ENCODE measurements at places on chromosomes 1 and 21.

DNA sequence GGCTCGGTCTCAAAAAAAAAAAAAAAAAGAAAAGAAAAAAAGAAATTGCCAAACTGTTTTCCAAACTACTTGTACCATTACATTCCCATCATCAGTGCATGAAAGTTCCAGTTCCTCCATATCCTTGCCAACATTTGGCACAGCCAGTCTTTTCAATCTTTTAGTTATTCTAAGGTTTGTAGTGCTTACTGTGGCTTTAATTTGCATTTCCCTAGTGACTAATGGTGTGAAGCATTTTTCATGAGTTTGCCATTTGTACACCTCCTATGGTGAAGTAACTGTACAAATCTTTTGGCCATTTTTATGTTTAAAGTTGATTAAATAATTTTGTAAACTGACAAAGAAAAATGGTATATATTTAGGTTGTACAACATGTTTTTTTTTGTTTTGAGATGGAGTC is 70.7 kb downstream of the DEGS1 start:
- DNase-seq, result no peak

DNA sequence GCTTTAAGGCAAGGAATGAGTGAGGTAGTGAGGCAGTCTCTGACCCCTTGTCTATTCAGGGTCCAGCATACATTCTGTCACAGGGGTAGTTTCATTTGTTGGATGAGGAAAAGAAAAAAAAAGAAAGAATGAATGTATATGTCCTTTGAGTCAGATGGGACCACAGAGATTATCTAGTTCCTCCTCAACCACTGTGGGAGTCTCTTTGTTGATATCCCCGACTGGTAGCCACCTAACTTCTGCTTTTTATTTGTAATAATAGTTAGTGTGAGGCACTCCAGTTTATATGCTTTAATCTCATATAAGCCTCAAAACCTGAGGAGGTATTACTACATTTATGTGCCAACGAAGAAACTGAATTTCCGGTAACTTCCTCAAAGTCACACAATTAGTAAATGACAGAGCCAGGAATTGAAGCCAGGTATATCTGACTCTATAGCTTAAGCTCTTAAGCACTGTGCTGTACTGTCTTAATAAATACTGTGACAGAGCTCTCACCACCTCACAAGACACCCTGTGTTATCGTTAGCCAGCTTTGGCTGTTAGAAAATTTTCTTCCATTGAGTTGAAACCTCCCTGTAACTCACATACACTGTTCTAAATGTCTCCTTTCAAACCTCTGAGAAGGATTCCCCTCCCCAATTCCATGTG is 82.2 kb downstream of the MDM4 start:
- DNase-seq, result no peak

DNA sequence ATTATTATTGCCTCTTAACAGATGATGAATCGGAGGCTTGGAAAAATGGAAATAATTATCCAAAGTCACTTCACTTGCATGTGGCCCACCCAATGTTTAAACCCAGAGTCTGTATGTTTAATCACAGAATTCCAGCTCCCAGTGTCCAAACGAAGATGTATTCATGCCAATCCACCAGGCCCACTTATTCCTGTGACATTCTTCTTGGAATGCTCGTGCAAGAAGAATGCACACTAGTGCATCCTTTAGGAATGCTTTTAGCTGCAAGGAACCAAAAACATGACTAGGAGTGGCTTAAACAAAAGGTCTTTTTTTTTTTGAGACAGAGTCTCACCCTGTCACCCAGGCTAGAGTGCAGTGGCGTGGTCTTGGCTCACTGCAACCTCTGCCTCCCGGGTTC is 8.9 kb upstream of the OPRD1 start:
- DNase-seq, result no peak

DNA sequence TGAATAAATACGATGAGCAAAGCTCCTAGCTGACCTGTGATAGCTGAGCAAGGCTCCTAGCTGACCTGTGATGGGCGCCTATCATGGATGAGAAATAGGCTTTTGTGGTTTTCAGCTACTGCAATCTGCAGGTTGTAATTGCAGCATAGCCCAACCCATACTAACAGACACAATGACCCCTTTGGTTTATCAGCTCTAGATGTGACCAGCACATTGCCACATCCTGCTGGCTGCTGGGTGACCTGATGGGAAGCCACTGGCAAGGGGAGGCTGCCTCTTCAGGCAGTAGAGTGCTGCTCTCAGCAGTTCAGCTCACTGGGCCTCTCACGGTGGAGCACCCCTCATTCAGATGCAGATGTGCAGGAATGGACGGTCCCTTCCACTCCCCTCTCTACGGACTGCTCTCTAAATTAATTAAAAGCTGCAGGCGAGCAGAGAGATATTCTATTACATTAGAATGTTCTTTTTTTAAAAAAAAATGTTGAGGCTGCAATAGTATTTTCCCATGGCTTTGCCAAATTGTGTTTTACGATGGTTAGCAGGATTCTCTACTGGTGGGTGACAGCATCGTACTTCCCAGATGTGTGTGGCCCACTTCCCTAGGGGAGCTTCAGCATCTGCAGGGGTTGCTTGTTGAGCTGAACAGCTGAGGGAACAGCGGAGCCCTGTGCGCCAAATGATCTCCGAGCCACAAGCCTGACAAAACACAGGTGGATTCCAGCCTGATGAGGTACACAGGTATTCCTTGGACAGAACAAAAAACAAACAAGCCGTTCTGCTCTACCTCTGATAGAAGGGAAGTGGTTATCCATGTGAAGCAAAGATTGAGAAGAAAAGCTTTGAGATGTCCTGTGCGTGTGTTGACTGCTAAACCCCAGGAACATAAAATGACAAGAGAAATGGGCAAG is 65.0 kb downstream of the SYT6 start:
- DNase-seq, result no peak

Measured in NCI-H1436 (cell line).